ENCODE measurements at places on chromosomes 5 and 9. TPM values are rescaled to one million over a fixed set of nuclear protein-coding genes. Genes with fewer than 3 reads are reported as not detected.

Gene FCHSD1
- 9.8 TPM for total RNA-seq

Gene FOXD4L6
- total RNA-seq, result not detected

Gene GABRA1
- not detected for total RNA-seq

Gene CCDC171
- total RNA-seq, result 0.40 TPM

Gene TXNDC8
- total RNA-seq, result not detected

Gene BASP1
- 202 TPM for total RNA-seq

Gene NTRK2
- not detected for total RNA-seq

Gene RNF208
- 2.1 TPM for total RNA-seq

Gene TMEM215
- total RNA-seq, result not detected

Gene KIF4B
- total RNA-seq, result not detected

All from A549 treated with Mapracorat at 1 μM for 4 hours (cell line).